ENCODE measurements at places on chromosomes 7 and 10.

DNA sequence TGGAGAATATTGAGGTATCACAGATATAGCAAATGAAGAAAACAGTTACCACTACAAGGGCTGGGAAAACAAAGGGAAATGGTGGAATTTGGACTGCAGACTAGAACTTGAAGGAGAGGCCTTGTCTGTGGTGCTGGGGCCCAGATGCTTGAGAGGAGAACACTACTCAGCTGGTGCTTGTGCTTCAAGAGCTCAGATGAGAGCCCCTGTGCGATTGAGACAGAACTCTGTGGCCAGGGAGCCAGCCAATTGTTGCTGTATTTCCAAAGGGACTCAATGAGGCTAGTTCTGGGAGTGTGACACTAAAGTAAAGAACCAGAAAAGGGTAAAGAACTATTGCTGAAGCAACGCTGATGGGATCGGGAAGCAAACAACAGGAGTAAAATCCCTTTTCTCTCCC lies 406.5 kb upstream of the SEMA3D start:
- no peak for DNase-seq

DNA sequence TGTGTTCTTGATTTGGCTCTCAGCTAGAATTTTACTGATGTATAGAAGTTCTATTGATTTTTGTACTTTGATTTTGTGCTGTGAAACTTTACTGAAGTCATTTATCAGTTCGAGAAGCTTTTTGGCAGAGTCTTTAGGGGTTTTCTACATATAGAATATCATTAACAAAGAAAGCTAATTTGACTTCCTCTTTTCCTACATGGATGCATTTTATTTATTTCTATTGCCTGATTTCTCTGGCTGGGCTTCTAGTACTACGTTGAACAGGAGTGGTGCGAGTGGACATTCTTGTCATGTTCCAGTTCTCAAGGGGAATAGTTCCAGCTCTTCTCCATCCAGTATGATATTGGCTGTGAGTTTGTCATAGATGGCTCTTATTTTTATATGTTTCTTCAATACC lies 65.4 kb downstream of the RNF133 start:
- DNase-seq = no peak

DNA sequence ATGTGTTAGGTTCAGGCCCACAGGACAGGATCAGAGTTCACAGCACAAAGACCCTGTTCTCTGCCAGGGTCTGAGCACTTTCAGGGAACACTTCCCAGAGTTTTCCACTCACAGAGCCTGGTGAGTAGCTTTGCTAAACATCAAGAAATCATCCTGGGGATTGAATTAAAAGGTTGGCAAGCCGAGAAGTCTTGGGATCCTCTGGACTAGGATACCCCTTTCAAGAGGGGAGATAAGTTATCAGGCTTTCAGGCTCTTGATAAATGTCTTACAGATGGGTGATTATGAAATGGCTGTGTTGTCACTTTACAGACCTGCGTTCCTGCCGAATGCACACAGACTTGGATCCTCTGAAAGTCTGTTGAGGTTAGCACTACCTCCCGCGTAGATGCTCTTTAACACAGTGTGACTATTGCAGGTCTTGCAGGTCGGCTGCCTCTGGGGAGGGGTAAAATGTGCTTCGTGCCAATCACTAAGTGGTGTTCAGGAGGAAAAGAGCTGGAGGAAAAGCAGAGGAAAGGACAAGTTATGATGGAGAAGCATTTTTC lies 473.5 kb upstream of the AKR1E2 start:
- DNase-seq = no peak

- DNase-seq = no peak
Observed at GRCh38 chr7:117800406-117800805, 72.8 kb downstream of the CTTNBP2 start.

DNA sequence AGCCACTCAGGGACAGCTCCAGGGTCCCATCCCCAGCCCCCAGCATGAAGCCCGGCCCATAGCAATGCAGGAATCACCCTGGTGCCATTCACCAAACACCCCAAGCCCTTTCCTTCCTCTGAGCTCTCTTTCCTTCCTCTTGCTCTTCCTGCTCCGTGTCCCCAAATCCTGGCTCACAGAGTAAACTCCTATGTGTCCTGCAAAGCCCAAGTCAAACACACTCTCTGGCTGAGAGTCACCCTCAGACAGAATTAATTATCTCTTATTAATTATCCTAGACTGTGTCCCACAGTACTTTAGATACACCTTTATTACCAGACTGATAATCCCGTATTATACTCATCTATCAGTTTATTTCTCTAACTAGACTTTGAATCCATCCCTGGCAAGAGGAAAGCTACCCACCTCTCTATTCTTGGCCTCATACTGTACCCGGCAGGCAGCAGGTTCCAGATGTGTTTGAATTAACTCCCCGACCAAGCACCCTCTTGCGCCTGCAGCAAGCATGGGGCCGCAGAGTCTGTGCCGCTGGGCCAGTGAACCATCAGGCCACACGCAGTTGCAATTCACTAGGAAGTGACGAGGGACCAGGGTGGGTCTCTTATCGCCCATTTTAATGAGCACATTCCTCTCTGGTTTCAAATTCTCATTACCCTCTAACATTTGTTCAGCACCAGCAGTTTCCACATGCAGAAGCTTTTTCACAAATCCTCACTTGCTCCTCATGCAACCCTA lies 86.7 kb downstream of the PRKAG2 start:
- DNase-seq = no peak

DNA sequence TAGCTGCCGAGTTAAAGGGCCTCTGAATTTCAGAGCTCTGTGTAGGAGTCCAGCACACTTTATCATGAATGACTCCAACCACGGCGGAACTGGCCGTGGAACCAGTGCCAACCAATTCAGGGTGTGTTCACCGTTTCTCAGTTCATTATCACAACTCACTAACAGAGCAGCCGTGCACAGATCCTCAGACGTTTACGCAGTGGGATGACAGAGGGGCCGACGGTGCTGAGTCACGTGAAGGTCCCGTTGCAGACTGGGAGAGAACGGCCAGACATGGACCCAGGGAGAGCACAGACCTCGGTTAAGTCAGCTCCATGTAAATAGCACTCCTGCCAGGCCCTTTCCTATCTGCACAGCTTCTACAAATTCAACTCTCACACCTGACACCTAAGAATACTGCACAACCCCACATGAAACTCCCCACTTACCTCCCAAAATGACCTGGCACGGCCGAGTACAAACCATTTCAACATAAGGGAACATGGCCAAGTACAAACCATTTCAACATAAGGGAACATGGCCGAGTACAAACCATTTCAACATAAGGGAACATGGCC lies 95.5 kb downstream of the DIP2C start:
- DNase-seq = no peak

DNA sequence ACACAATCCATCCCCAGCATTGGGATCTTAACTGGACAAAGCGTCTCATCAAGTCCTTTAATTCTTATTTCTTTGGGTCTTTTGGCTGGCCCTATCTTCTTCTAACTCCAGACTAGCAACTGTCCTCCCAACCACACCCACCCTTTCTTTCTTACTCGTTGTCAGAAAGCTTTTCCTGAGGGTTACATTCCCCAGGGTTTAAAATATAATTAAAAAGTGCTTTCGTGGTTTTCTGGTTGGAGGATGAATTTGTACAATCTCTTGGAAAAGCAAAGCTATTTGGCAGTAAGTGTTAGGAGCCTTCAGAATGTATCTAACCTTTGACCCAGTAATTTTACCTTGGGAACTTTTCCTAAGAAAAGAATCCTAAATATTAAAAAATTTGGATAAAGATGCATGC lies 10.4 kb upstream of the ITGB8 start:
- no peak for DNase-seq

DNA sequence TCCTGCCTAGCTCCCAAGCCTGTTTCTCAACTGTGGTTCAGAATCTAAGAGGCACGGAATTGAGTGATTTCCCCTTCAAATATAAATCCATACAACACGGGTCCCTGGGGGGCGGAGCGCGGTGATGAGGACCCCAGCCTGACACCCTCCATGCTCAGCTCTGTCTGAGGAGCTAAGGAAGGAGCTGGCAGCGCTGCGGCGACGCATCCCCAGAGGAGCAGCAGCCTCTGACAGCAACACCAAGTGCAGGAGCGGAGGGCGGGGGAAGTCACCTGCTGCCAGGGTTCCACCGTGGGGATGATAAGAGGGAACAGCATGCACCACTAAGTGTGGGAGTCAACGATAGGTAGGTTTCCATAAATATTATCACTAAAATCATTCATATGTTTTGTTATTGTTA lies 72.6 kb upstream of the VWC2 start:
- no peak for DNase-seq

- no peak for DNase-seq
Observed at GRCh38 chr10:113261161-113261560, 291.7 kb upstream of the HABP2 start.

- DNase-seq = no peak
Observed at GRCh38 chr10:5488272-5489161, 10.9 kb downstream of the CALML5 start.

DNA sequence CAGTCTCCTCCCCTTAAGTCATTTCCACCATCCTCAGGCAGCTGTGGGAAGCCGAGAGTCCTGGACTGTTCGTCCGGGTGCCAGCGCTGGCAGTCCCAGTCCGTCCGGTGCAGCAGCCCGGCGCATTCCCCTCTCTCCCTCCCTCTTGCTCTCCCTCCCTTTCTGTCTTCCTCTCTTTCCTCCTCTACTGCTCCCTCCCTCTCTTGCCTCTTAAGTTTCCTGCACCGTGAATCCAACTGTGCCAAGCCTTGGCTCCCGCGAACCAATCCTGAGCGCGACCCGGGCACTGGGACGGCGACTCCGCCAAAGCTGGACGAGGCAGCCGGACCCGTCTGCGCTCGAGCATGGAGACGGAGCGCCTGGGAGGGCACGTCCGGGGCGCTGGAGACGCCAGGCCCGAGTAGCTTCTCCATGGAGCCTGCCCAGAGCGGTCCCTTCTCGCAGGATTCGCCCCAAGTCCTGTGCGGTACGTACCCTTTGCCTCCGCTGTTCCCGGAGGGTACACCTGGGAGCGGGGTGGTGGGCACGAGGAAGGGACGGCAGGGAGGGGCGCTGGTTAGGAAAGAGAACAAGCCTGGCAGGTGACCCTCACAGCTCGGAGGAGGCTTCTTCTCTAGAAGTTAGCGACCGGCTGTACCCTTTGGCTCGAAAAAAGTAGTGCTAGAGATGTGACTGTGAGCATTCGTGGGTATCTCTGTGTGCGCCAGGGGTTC lies 1.0 kb downstream of the NXPH1 start:
- no peak for DNase-seq

DNA sequence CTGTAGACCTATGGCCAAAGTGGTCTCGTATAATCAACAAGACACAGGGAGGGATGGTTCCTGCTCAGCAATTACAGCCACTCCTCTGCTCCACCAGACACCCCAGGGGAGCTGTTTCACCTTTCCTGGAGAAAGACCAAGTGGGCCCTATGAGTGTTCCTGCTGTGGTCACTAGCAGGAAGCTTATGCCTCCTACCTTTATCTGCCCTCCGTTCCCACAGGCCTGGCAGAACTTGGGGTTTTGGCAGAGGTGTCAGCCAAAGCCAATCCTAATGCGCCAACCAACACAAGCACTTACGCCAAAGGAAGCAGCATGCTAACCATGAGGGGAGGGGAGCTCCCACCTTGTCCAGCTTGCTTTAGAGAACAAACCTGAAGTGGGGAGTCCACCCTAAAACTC lies 31.2 kb downstream of the XPNPEP1 start:
- DNase-seq = no peak

DNA sequence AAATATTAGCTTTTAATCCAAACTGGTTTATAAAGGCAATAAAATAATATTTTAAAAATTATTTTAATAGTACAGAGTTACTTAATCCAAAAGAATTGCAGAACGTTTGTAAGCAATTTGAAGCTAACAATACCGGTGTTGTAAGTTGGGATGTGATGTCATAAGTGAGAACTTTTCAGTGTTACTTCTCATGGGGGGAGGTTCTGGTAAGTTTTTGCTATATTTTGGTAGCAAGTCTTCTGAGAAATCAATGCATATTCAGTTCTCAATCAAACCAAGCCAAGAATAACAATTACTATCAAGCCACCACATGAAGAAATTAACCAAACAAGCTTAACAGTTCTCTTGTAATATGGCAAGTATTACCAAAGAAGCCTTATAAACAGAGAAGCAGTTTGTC lies 147.1 kb upstream of the ASAH2 start:
- no peak for DNase-seq

GRCh38 chr10:33734393-33735155 lies 400.1 kb upstream of the NRP1 start:
- DNase-seq = no peak

DNA sequence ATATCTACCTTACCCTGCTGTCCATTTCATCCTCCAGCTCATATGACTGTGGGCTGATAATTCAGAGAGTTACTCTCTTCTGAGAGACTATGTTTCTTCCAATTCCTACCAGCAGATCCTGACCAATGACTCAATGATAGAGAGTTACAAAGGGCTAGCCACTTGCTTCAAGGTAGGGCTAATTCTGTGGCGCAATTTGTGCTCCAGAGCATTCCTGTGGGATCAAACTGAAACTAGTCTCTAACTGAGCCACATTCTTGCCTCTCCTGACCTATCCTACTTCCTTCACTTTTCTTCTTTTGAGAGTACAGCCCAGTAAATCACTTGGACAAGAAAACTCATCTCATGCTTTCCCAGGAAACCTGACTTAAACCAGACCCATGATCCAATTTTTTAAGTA lies 17.9 kb upstream of the ASZ1 start:
- DNase-seq = peak; percentile 8

- no peak for DNase-seq
Observed at GRCh38 chr10:11576092-11576809, 35.2 kb downstream of the USP6NL start.

GRCh38 chr7:134752006-134752760 lies 27.3 kb upstream of the CALD1 start:
- DNase-seq = no peak

GRCh38 chr10:35668865-35669650 lies 27.0 kb upstream of the FZD8 start:
- DNase-seq = no peak

DNA sequence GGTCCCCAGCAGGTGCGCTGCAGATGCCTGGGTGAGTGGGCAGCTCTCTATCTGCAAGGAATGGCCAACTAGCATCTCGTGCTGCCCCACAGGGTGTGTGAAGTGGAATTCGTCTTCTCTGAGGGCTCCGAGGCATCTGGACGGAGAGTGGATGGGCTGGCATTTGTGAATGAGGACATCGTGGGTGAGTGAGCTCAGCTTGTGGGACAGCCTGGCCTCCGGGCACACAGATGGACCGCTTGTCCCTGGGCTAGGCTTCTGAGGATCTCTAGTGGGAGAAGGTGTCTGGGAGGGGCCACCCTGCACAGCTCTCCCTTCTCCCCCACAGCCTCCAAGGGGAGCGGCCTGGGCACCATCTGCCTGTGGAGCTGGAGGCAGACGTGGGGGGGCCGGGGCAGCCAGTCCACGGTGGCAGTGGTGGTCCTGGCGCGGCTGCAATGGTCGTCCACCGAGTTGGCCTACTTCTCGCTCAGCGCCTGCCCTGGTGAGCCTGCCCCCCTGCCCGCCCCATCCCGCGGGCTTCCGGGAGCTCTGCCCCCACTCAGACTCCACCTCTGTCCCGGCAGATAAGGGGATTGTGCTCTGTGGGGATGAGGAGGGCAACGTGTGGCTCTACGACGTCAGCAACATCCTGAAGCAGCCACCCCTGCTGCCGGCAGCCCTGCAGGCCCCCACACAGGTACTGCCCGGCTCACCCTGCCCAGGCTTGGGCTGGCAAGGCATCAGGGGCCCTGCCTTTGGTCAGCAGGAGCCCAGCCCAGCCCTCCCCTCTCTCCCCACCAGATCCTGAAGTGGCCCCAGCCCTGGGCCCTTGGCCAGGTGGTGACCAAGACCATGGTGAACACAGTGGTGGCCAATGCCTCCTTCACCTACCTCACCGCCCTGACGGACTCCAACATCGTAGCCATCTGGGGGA lies 6.3 kb downstream of the POLR2J start:
- no peak for DNase-seq

Measured in T47D (cell line).